Umbilical cord (tissue), 2 donors: ENCODE measurements at places on chromosomes 2 and 18. TPM values are rescaled to one million over a fixed set of nuclear protein-coding genes. Genes with fewer than 3 reads are reported as not detected.
A peak's percentile ranks its signal among the peaks of the same experiment; 100 is the strongest.

GRCh38 chr2:130288467-130289403 lies 54.0 kb upstream of the IMP4 start:
- DNase-seq: no peak

DNA sequence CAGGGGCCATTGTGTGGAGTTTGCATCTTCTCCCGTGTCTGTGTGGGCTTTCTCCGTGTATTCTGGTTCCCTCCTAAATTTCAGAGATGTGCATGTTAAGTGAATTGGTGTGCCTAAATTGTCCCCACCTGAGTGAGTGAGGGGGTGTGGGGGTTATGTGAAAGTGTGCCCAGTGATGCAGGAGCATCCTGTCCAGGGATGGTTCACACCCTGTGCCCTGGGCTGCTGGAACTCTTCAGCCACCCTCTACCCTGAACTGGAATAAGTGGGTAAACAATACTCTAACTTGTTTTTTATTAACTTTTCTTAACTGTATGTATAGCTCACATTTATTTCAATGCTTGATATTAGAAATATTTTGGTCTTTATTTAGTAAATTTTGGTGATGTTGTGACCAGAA lies 56.0 kb downstream of the UBE2E3 start:
- DNase-seq: no peak

DNA sequence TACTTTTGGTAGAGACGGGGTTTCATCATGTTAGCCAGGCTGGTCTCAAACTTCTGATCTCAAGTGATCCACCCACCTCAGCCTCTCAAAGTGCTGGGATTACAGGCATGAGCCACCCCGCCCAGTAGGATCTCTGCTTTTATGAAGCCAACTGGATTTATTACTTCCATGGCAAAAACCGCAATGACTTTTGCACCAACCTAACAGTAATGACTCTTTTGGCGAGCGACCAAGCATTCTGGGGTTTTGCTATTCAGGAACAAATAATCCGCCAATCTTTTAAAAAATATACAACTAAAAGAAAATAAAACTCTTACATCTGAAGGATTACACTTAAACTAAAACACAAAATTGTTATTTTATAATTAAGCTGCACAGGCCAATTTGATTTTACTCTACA lies 260.6 kb downstream of the ZEB2 start:
- no peak for DNase-seq

- DNase-seq: no peak
Observed at GRCh38 chr2:241574911-241575623, 16.5 kb downstream of the BOK start.

GRCh38 chr2:177241711-177242120 lies 22.8 kb downstream of the NFE2L2 start:
- DNase-seq: no peak

The SNED1 gene
- total RNA-seq: 3.6 TPM

The IL37 gene
- not detected for total RNA-seq

DNA sequence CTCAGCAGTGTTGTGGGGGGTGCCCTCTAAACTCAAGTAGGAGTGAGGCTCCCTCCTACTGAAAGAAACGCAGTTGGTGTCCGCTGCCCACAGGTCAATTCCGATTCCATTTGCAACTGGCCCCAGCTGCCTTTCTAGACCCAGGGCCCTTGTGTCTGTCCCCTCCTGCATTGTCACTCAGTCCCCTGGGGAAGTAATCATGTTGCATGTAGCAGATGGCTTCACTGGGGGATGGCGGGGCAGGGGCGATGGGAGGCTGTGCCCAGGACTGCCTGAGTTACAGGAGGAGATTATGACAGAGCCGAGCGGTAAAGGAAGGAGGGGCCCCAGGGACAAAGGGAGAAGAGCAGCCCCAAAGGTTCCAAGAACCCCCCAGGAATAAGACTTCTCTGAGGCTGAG lies 62.5 kb upstream of the SH3RF3 start:
- DNase-seq: no peak

The ZAP70 gene
- 3.4 TPM for total RNA-seq

DNA sequence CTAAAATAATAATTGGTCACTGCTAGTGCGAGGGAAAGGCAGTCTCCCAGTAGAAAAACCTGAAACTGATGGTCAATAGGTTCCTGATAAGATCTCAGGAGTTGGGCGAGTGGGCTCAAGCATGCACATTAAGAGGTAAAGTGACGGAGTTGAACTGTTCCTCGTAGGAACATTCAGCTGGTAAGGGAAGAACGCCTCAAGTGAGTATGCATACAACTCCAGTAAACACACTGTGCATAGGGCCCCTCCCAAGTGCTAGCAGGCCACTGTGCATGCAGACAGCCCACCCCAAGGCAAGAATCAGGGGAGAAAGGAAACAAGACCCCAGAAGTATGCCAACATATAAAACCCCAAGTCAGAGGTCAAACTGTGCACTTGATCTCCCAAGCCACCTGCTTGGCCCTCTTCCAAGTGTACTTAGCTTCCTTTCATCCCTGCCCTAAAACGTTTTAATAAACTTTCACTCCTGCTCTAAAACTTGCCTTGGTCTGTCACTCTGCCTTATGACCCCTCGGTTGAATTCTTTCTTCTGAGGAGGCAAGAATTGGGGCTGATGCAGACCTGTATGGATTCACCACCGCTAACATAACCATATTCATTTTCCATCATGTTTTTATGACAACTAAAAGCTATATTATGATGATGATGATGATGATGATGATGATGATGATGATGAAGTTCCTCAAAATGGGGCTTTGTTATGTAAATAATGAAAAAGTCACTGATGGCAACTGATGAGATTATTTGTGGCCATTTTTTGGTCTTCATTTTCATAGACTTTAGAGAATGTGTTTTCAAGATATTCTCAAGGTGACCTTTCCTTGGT lies 118.0 kb upstream of the RAB27B start:
- DNase-seq: no peak

- no peak for DNase-seq
Observed at GRCh38 chr2:5125017-5125730, 567.0 kb upstream of the SOX11 start.

DNA sequence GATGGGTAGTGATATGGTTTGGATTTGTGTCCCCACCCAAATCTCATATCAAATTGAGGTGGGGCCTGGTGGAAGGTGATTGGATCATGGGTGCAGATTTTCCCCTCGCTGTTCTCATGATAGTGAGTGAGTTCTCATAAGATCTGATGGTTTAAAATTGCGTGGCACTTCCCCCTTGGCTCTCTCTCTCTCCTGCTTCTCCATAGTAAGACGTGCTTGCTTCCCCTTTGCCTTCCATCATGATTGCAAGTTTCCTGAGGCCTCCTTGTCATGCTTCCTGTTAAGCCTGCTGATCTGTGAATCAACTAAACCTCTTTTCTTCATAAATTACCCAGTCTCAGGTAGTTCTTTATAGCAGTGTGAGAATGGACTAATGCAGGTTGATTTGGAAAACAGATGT lies 223.2 kb upstream of the APCDD1 start:
- no peak for DNase-seq

The SERPINB13 gene
- total RNA-seq: 8.7 TPM

The GPR45 gene
- not detected for total RNA-seq

GRCh38 chr2:149409506-149409905 lies 79.1 kb downstream of the LYPD6 start:
- no peak for DNase-seq

- no peak for DNase-seq
Observed at GRCh38 chr2:147273628-147274027, 571.2 kb upstream of the ACVR2A start.

- no peak for DNase-seq
Observed at GRCh38 chr2:166404831-166405568, 29.3 kb upstream of the SCN9A start.

DNA sequence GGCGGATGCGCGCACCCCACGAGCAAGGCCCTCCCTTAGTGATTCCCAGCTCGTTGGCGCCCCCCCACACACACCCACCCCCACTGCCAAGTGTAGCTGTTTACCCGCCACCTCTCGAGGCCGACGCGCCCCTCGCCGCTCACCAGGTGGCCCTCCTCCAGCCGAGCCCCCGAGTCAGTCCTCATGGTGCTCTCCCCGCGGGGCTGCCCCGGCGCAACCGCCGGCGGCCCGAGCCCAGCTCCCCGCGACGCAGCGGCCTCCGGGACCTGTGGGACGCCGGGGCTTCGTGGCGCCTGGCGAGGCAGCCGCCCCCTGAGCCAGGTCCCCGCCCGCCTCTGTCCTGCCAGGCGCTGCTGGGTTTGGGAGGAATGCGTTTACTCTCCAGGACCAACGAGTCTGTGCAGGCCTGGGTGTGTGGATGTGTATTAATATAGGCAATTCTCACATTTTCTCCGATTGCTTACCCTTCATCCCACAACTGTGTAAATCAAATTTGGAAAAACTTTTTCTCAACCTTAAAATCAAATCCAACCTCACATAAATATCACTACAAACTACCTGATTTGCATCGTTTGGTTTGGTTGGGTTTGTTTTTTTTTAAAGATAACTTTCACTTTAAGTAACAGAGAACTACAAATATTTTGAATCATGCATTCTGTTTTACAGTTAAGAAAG lies at the start of gene TMEM237:
TMEM237 (minus strand) TSS at position 288 of the 675 bp plus-strand sequence; CDS start at position 185, 103 bp downstream.
- peak; percentile 73 for DNase-seq

The HRH4 gene
- total RNA-seq: 0.48 TPM

GRCh38 chr18:34650121-34650545 lies 60.0 kb upstream of the DTNA start:
- DNase-seq: peak; percentile 12

GRCh38 chr2:96807127-96807471 lies 9.0 kb upstream of the CNNM3 start:
- no peak for DNase-seq

DNA sequence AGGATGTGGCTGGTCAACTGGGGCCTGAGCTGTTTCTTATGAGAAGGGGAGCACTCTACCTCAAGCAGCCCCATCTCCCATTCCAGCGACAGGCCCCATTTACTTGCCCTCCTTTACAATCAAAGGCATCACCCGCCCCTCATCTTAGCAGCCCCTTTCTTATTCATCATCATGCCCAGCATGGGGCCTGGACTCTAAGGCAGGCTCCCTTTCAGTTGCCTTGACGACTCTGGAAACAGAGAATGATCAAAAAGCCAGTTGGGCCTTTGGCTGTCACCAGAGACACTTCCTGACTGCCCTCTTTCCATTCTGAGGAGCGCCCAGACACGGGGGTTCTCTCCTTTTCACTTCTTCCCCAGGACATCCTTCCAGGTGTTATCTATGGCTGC lies 11.2 kb downstream of the CELF4 start:
- DNase-seq: no peak

- DNase-seq: no peak
Observed at GRCh38 chr18:61876899-61877298, 15.9 kb downstream of the RNF152 start.

- peak; percentile 96 for DNase-seq
Observed at GRCh38 chr2:69177063-69177771, 164.2 kb downstream of the ANTXR1 start.

- DNase-seq: no peak
Observed at GRCh38 chr2:36296798-36297197, 58.8 kb upstream of the CRIM1 start.

The EML6 gene
- total RNA-seq: 3.4 TPM

DNA sequence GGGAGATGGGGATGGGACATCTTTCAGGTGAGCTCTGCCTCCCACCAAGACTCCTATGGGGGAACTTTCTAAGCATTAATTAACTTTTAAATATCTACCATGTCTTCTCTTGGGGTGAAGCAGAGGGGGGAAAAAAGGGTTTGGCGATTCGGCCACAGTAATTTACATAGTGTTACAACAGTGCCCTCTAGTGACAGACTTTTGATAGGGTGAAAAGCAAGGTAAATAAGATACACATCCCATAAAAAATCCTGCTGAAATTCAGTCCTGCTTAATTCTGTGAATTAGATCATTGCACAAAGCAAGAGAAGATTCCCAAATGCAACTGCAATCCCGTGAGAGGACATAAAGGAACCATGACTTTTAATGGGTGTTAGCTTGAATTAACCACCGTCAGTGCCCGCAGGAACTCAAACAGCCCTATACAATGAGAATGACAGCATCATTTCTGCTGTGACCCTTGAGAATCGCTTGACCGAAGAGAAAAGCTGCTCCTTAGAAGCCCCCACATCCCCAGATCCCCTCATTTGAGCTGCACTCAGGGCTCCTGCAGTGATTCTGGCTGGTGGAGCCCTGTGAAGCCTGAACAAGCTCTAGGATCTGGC lies 32.8 kb downstream of the FAM124B start:
- DNase-seq: peak; percentile 24

The DNAJC10 gene
- 89.8 TPM for total RNA-seq
